ENCODE measurements at places on chromosomes 5 and 9.

GRCh38 chr9:114945616-114946412 is 15.4 kb upstream of the TNFSF8 start:
- DNase-seq = no peak

DNA sequence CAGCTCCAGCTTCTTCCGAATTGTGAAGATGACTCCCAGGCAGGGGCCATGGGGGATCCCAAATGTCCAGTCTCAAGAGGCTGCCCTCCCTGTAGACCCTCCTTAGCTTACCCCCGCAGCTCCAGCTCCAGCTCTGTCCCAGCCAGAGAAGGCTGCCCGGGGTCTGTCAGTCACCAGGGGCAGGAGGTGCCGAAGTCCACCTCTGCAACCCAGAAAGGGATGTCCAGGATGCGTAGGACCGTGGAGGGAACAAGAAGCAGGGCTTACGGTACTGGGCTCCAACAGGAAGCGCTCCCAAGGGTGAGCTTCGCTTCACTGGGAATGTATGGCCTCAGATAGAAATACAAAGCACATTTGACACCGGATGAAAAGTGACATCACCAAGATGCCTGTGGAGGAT is 6.0 kb downstream of the IPPK start:
- no peak for DNase-seq

- no peak for DNase-seq
Observed at GRCh38 chr5:163309914-163310313, 127.5 kb upstream of the CCNG1 start.

DNA sequence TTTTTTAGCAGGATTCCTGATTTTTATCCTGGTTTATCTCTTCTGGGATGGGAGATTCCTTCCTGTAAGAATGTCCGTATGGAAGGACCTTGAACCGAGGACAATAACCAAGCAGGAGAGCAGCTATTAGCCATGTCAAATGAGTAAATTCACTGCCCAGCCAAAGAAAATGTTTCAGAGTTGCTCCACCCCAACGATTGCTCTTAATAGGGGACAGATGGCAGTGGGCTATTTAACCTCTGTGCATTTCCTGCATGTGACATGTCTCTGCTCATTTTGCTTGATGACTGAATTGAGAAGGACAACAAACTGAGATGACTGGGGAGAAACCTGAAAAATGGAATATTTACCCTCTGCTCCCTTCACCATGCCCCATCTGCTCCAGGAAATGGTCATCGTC is 479.9 kb upstream of the ZNF462 start:
- no peak for DNase-seq

- DNase-seq = no peak
Observed at GRCh38 chr5:57028161-57028560, 76.2 kb upstream of the MIER3 start.

DNA sequence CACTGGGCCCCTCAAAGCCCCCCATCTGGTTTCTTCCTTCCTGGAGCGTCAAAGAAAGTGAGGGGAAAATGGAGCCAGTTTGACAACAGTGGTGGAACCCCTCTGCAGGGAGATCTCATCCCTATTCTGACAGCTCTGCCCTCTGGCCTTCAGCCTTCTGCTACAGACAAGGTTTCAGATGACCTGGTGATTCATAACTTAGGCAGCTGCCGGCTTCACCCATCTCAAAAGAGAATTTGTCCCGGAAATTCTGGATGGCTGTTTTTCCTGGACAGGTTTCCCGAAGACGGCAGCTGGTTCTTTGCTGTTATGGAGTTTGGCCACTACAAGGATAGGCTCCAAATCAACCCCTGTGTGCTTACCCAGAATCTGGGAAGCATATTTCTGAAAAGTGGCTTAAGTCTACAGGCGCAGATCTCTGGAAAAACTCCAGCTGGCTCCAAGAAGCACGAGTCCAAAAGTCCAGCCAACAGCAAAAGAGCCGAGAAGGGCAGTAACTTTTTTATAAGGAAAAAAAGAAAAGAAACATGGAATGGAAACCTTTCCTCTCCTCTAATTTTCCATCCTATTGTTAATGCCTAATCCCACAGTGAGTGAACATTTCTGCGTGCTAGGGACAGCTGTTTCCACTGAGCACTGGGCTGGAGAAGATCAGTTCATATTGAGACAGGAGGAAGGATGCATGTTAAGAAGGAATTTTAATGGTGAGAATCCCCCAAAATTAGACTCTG is 54.5 kb downstream of the ZNF366 start:
- DNase-seq = no peak
